ENCODE measurements at places on chromosomes 11 and 22. TPM values are rescaled to one million over a fixed set of nuclear protein-coding genes. Genes with fewer than 3 reads are reported as not detected.

GRCh38 chr11:98568013-98568412 lies 452.7 kb upstream of the CNTN5 start:
- DNase-seq = no peak

GRCh38 chr11:66126808-66127555 lies 56.9 kb downstream of the PACS1 start:
- DNase-seq = peak; percentile 56

GRCh38 chr11:85154294-85154693 lies 472.9 kb downstream of the DLG2 start:
- no peak for DNase-seq

DNA sequence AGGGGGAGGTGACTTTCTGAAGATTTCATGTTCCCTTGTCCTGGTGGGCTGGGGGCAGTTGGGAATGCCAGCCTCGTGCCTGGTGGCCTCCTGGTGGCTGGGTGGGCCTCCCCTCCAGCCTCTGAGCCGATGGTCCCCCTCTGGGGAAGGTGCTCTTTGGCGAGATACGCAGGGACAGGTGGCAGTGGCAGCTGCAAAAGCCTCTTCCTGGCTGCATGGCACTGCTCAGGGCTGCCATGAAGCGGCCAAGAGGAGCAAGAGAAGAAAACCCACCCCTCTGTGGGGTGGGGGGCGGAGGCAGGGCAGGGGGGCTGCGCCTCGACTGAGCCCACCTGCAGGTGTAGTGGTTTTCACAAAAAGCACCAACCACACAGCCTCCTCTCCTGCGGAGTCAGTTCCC lies 61.8 kb upstream of the PHF21B start:
- no peak for DNase-seq

DNA sequence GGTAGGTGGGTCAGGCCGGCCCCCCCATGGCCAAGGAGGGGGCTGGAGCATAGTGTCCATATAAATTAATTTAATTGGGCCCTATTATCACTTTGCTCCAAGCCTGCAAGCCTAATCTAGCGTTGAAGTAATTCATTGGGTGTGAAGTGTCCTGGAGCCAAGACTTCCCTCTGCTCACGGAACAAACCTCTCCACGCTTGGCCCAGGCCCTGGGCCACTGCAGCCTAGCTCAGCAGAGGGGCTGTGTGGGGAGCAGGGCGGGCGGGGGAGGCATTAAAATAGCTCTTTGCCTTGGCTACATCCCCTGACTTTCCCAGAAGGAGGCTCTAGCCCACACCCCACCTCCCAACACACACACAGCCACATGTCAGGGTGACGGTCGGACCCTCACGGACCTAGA lies 73.5 kb downstream of the THAP12 start:
- DNase-seq = no peak

DNA sequence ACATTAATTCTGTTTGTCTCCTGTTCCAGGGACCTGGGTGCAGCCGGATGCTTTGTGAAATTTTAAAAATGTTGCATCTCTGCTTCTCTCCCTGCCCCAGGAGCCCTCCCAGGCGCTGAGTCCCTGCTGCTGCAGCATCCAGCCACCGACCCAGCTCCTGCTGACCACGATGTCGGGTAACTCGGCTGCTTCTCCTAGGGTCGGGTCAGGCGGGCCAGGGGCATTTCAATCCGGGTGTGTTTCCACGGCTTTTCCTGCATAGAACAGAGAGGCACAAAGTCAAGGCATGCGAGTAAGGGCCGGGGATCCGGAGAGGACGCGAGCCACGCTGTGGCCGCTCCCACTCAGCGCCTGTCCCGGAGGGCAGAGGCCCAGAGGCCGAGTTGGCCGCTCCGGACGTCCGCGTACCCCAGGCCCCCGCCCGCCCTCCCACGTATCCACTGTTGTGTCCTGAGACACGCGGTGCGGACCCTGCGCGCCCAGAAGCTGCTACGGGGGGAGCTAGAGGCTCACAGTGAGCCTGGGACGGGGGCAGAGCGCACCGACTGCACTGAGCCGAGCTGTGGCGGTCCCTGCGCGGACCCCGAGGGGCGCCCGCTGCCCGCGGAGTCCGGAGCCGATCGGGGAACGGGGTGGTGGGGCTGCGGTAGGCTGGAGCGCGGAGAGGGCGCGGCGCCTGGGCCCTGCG lies at the start of gene POU2AF3:
Gene POU2AF3, plus strand, starts transcription at position 134 of the 688 bp plus-strand sequence. Its CDS starts 36 bp downstream, at position 170.
- DNase-seq = no peak

The GLYAT gene
- not detected for total RNA-seq

The GPR152 gene
- total RNA-seq = not detected

The OR52N4 gene
- not detected for total RNA-seq

The TBX1 gene
- not detected for total RNA-seq

The FJX1 gene
- 1.5 TPM for total RNA-seq

The SPI1 gene
- 1.1 TPM for total RNA-seq

The TENM4 gene
- total RNA-seq = not detected

Data from activated T-cell treated with anti-CD3 and anti-CD28 coated beads, Interleukin-2, amount 50 U/mL, for 4 hours (primary cell).